ENCODE measurements at places on chromosomes 6 and 20.

- no peak for DNase-seq
Observed at GRCh38 chr20:62822788-62823651, 6.2 kb downstream of the COL9A3 start.

DNA sequence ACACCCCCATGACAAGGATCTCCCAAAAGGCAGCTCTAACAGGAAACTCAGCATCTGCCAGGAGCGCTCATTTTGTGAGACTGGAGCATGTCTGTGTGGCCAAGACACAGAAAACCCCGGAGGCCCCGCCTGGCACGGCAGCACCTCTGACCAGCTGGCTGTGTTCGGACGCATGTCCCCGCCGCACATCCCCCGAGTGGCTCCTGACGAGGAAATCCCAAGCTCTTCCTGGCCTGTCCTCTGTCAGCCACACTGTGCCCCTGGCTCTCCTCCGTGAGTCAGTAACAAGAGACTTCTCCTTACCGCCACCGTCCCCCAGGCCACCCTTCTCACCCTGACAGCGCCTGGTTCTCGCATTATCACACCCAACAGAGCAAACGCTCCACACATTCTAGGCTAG, 14.4 kb downstream of the SLC2A4RG start:
- no peak for DNase-seq

DNA sequence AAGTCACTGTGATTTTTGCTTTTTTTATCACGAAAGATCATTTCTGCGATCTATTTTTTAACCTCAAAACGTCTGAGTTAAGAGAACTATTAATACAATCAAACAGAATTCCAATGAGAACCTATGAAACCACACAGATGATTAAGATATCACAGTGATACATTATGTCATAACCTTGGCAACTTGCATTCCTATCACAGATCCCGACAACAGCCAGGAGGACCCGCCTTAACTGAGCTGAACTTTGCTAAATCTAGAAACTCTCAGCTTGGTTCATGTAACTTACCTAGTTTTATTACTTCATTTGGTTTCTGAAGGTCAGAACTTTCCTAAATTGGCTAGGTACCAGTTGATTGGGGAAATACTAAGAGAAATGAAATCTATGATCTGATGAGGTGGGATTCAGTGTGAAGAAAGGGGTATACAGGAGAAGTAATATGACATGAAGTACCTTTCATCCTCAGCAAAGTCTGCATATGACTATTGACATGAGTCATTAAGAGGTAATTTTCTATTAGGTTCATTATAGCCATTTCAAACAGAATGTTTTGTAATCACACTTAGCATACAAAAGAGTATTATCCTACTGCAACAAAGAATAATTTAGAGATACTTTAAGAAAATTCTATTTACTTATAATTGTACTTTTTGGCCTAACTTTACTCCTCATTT, 11.2 kb downstream of the LYRM4 start:
- no peak for DNase-seq

DNA sequence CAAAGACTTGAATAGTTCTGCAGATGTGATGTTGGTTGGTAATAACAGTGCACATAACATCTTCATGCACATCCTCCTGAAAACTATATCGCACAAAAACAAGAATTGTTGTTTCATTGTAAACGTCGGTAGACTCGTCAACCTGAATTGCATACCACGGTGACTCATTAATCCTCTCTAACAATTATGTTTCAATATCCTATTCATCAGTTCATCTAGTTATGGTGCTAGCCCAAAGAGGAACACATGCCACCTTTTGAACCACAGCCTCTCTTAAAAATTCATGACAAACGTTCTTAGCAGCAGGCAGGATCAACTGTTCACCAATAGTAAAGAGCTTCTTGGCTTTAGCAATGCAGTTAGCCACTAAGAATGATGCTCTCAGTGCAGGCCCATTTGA, 25.0 kb downstream of the CRYBG1 start:
- DNase-seq = no peak

DNA sequence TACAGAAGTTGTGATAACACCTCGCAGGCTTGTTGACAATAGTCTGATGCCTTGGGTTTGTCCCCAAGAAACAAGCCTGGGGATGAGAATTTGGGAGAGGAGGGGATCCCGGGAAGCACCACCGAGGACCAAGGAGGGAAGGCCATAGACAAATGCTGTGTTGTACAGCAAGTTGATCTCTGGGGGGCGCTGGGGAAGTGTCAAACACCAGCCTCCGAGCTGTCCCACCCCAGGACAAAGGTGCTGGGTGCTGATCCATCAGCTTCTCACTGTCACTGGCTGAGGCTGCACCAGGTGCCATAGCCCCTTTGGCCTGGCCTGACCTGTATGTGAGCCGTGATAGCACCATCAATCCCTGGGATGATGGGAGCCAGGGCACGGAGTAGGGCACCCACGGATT, 64.0 kb downstream of the SYNDIG1 start:
- DNase-seq = no peak

All from activated naive CD4-positive, alpha-beta T cell (primary cell).